ENCODE measurements at places on chromosomes 7 and 10.

DNA sequence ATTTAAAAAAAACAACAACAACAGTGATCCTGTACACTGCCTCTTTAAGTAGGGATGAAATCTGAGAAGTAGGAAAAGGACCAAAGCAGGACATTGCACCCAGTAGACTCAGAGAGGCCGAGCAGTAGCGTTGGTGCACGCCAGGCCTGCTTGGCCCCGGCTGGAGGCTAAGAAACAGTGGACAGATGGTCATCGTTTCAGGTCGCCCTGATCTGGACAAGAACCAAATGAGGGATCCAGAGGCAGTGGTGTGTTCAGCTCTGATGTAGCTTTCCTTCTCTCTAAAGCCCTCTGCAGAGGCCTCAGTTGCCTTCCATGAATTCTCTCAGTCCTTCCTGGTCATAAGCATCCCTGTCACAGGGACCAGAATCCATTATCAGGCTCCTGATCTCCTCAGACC lies 142.2 kb upstream of the CDCA7L start:
- DNase-seq = no peak

- no peak for DNase-seq
Measured at GRCh38 chr10:77888356-77888703, 38.2 kb downstream of the DLG5 start.

DNA sequence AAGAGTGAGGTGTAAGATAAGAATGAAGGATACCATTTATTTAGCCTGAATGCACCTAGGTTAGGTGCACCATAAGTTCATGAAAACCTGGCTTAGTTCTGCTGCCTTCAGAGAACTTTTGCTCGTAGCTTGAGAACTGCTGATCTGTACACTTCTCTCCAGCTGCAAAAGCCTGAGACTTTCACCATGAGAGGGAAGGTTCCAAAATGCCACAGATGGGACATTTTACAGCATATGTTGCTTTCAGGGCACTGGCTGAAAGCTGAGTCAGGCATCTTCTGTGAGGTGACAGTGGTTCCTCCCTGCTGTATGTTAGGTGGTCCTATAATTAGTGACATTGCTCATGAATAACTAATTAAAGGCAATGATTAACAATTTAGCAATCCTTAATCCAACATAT lies 298.3 kb downstream of the GALNT17 start:
- DNase-seq = no peak

DNA sequence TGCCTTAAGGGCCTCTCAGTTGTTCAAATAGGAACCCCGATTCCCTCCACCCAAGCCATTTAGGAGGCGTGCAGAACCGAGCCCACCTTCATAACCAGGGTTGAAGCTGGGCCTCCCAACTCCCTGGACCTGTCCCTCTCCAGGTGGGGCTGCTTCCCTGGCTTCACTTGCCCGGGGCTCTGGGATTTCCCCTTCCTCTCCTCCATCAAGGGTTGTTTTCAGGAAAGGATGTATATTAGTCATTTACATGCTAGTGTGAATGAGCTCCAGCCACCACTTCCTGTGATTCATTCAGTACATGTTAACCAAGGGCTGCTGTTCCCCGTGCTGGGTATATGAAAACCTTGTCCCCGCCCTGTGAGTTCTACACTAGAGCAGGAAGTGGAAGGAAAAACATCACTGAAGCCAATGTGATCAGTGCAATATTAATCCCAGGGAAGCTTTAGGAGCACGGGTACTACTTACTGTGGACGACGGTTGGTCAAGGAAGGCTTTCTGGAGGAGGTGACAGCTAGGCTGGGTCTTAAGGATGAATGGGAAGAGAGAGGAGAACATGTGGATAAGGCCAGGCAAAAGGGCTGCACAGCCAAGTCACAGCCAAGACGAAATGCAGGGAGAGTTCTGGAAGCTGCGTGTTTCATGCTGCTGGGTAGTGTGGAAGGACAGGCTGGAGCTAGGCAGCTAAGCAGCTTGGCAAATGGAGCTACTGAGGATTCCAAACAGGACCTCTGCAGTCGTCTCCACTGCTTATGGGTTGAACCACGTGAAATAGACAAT lies 150.1 kb upstream of the SHH start:
- DNase-seq = no peak

GRCh38 chr7:4830176-4830575 lies 31.7 kb downstream of the PAPOLB start:
- peak; percentile 29 for DNase-seq

- no peak for DNase-seq
Measured at GRCh38 chr10:66258693-66259092, 667.1 kb upstream of the LRRTM3 start.

DNA sequence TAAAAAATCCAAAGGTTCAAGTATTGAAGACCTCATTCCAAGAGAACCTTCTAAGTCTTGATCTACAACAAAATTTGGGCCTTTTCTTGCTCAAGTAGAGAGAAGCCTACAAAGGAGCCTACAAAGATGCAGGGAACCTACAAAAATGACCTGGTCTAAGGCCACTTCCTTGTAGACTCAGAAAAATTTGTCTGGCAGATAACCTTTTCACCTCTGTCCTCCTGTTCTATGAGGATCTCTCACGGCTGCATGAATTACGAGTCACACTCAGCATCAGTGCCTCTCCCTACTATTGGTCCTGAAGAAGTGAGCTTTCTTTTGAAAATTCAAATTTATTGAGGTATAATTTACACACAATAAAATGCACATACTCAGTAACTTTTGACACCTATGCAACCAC lies 29.3 kb downstream of the CCNJ start:
- no peak for DNase-seq

- DNase-seq = no peak
Measured at GRCh38 chr7:68470836-68471435, 1127.3 kb upstream of the AUTS2 start.

All from immature natural killer cell (primary cell).